ENCODE measurements at places on chromosomes 7 and 10.

GRCh38 chr10:88652616-88653015, 11.6 kb upstream of the LIPF start:
- DNase-seq = no peak
- H3K4me3 ChIP-seq = no peak overlapping the region
- no peaks in the 10 kb centered on the region for H3K4me1 ChIP-seq
- H3K27me3 ChIP-seq = no peaks in the 10 kb centered on the region
- no peak overlapping the region for H3K27ac ChIP-seq

GRCh38 chr7:20834656-20835055, 48.0 kb upstream of the SP8 start:
- H3K27me3 ChIP-seq = no peaks in the 10 kb centered on the region
- no peak for DNase-seq

- no peaks in the 10 kb centered on the region for H3K4me1 ChIP-seq
- DNase-seq = no peak
- no peaks in the 10 kb centered on the region for H3K27me3 ChIP-seq
- no peak overlapping the region for H3K27ac ChIP-seq
Measured at GRCh38 chr7:144720149-144720548, 115.7 kb downstream of the TPK1 start.

DNA sequence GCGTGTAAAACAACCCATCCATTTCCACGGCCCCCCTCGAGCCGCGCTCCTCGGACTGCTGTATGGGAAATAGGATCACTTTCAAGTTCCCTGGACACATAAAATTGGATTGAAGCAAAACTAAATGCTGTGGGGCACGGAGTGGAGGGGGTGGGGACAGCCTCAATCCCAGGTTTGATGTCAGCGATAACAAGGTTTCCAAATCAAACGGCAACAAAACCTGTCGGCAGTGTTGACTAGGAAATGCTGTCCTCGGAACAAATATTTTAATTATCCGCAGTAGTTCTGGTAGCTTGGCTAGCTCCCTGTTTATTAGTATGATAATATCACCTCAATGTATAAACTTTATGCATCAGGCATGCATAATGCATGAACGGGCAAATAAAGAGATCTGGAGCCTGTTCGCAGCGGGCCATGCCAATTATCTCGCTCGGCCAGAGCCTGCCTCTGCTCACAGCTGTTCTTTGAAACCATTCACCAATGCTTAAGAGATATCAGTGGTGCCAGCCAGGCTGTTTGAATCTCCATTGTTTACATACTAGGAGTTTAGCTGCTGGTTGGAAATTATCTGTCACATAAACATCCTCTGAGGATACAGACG, 161.1 kb downstream of the PAXIP1 start:
- H3K4me3 ChIP-seq = no peak overlapping the region
- no peak for DNase-seq
- H3K4me1 ChIP-seq = no peaks in the 10 kb centered on the region
- H3K27me3 ChIP-seq = no peaks in the 10 kb centered on the region
- no peak overlapping the region for H3K27ac ChIP-seq

GRCh38 chr7:146116521-146117222, at the start of gene CNTNAP2:
Gene CNTNAP2 (plus strand): TSS chr7:146116801. CDS start chr7:146116877, 76 bp downstream.
- no peak for DNase-seq
- H3K36me3 ChIP-seq = no peaks in the 10 kb centered on the region
- no peak within 1 kb of the TSS for H3K27ac ChIP-seq
- H3K27me3 ChIP-seq = no peaks in the 10 kb centered on the region
- H3K4me1 ChIP-seq = no peaks in the 10 kb centered on the region

GRCh38 chr10:97140049-97140846, 45.5 kb downstream of the SLIT1 start:
- H3K36me3 ChIP-seq = no peaks in the 10 kb centered on the region
- H3K4me1 ChIP-seq = no peaks in the 10 kb centered on the region
- no peak for DNase-seq
- no peaks in the 10 kb centered on the region for H3K27me3 ChIP-seq

DNA sequence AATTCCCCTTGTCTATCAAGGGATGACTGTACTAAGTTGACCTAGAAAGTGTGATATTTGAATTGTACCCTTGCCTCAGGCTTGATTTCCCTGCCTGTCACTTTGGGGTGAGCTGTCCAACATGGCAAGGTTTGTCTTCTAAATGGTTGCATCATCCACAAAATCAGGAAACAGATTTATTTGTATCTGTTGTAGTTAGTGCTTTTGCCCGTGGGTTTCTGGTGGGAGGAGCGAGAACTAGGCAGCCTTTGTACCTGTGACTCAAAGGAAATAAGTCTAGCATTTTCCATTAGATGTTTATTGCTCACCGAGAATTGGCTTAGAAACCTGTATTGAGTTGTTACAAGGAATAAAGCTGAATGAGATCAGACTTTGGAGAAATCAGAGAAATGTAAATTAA, 650.8 kb downstream of the LRMDA start:
- H3K36me3 ChIP-seq = no peaks in the 10 kb centered on the region
- DNase-seq = no peak
- no peak overlapping the region for H3K27ac ChIP-seq
- H3K4me1 ChIP-seq = no peaks in the 10 kb centered on the region
- no peak overlapping the region for H3K4me3 ChIP-seq
- H3K27me3 ChIP-seq = no peaks in the 10 kb centered on the region

- peaks cover 6% of the 10 kb centered on the region for H3K27me3 ChIP-seq
- no peak overlapping the region for H3K27ac ChIP-seq
- H3K4me3 ChIP-seq = no peak overlapping the region
- no peaks in the 10 kb centered on the region for H3K4me1 ChIP-seq
Measured at GRCh38 chr10:15571575-15571974, 148.1 kb downstream of the ITGA8 start.

GRCh38 chr7:22087861-22088260, 142.2 kb upstream of the CDCA7L start:
- H3K4me3 ChIP-seq = no peak overlapping the region
- no peaks in the 10 kb centered on the region for H3K4me1 ChIP-seq
- no peaks in the 10 kb centered on the region for H3K36me3 ChIP-seq
- no peak for DNase-seq
- no peaks in the 10 kb centered on the region for H3K27me3 ChIP-seq

- no peaks in the 10 kb centered on the region for H3K36me3 ChIP-seq
- no peak for DNase-seq
- no peaks in the 10 kb centered on the region for H3K27me3 ChIP-seq
- H3K4me1 ChIP-seq = no peaks in the 10 kb centered on the region
Measured at GRCh38 chr10:64096941-64097340, 575.7 kb downstream of the REEP3 start.

DNA sequence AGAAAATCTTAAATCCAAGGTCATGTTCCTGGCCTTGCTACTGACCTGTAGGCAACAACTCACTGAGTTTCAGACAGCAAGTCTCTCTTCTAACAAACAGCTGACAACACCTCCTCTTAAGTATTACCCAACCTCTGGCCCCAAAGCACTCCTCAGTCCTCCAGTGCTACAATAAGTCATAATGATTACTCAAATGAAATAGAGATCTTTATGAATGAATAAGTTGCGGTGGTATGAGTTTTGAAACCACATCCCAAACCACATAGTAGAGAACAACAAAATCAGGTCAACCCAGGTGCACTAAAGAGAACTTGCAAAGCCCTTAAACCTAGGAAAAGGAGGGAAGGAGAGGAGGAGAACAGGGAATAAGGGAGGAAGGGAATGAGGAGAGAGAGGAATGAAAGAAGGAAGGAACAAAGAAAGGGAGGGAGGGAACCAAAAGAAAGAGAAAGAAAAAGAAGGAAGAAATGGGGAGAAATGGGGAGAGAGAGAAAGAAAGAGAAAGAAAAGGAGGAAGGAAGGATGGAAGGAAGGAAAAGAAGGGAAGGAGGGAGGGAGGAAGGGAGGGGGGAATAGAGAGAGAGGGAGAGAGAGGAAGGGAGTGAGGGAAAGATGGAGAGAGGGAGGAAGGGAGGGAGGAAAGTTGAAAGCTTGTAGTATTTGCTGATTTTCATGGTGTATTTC, 142.8 kb upstream of the CALCR start:
- no peak overlapping the region for H3K27ac ChIP-seq
- H3K4me1 ChIP-seq = no peaks in the 10 kb centered on the region
- no peaks in the 10 kb centered on the region for H3K27me3 ChIP-seq
- no peaks in the 10 kb centered on the region for H3K36me3 ChIP-seq
- no peak for DNase-seq

- H3K4me1 ChIP-seq = no peaks in the 10 kb centered on the region
- H3K4me3 ChIP-seq = no peak overlapping the region
- no peaks in the 10 kb centered on the region for H3K27me3 ChIP-seq
- no peak overlapping the region for H3K27ac ChIP-seq
Measured at GRCh38 chr7:41504214-41504980, 198.5 kb downstream of the INHBA start.
